Activated effector memory CD4-positive, alpha-beta T cell treated with Interleukin-2 at 50 U/mL for 16 hours (primary cell): ENCODE measurements at places on chromosomes 5 and 9.

GRCh38 chr9:76292246-76292645 lies 102.0 kb downstream of the RFK start:
- DNase-seq: no peak

GRCh38 chr5:3740546-3741373 lies 145.1 kb downstream of the IRX1 start:
- DNase-seq: no peak

DNA sequence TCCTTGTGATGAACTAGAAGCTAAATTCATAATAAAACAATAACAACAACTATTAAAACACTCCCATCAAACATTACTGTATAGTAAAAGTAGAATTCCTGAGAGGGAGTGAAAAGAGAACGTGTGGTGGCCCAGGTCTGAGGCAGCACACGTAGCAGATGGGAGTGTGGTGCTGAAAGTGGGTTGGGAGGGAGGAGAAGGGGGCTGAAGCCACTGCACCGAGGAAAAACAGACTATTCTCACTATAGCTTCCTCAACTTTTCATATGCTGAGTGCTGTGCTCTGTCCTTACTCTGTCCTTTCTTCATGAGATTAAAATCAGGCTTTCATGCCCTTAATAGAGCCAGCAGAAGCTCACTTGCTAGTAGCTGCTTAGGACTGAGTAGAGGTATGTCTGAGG lies 170.9 kb downstream of the PCSK1 start:
- DNase-seq: no peak

- no peak for DNase-seq
Observed at GRCh38 chr5:174090129-174090528, 44.6 kb downstream of the NSG2 start.

DNA sequence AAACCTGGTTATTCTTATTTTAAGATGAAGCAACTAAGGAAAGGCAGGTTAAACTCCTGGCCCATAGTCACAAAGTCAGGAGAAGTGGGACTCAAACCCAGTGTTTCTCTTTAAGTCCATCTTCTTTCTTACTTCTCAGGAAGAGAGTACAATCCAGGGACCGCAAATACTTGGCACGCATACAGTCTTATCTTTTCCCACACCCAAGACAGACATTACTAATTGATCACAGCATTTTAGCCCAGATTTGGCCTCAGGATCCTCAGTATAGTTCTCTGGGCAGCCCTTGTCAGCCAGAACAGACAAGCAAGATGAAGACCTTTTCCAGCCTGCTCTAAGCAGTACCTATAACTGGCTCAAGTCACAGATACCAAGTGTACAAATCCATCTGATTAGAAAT lies 125.5 kb upstream of the RAI14 start:
- DNase-seq: no peak

- no peak for DNase-seq
Observed at GRCh38 chr5:88746438-88746882, 136.5 kb downstream of the MEF2C start.

GRCh38 chr9:103242025-103242424 lies 246.9 kb downstream of the CYLC2 start:
- no peak for DNase-seq

GRCh38 chr5:133696782-133697507 lies 84.6 kb upstream of the FSTL4 start:
- DNase-seq: no peak
